ENCODE measurements at places on chromosomes 3 and 15.

- no peak for DNase-seq
These were observed 388.2 kb upstream of the RGMA start for GRCh38 chr15:93477188-93477587.

DNA sequence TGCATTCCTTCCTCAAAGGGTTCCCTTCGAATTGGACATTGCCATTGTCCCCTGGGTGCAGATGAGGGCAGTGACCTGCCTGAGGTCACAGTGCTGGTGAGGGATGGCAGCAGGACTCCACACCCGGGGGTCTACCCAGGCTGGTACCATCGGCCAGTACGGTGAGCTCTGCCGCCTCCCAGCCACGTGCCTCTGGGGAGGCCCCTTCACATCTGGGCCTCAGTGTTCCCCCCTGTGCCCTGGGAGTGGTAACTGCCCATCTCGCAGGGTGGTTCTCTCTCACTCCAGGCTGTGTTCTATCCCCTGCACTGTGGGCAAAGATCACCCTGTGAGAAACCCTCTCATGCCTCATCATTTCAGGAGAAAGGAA lies 99.4 kb upstream of the IQSEC1 start:
- no peak for DNase-seq

DNA sequence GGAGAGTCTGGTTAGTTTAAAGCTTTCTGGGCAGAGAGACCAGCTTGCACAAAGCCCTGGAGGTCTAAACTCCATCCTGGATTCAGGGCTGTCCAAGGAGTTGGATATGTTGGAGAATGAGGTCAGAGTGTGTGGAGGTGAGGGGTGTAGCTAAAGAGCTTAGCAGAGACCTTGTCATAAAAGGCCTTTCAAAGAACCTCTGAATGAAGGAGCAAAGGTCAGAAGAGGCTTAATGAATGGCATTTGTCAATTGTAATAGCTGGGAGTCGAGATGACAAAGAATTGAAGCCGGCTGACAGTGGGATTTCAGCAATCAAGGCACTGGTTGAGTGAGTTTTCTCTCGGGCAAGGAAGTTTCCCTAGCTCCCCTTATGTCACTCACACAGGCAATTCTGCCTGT lies 202.6 kb downstream of the PDCD6IP start:
- no peak for DNase-seq

DNA sequence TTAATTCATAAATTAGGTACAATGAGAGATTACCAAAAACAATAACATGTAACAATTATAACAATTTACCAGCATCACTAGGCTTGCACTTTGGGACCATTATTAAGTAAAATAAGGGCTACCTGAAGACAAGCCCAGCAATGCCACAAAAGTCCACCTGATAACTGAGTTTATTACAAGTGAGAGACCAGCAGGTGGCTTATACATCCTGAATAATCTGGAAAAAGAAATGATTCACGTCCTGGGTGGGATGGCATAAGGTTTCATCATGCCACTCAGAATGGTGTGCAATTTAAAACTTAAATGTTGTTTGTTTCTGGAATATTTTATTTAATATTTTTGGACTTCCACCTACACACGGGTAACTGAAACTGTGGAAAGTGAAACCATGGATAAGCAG lies 1287.1 kb upstream of the GBE1 start:
- DNase-seq: no peak

DNA sequence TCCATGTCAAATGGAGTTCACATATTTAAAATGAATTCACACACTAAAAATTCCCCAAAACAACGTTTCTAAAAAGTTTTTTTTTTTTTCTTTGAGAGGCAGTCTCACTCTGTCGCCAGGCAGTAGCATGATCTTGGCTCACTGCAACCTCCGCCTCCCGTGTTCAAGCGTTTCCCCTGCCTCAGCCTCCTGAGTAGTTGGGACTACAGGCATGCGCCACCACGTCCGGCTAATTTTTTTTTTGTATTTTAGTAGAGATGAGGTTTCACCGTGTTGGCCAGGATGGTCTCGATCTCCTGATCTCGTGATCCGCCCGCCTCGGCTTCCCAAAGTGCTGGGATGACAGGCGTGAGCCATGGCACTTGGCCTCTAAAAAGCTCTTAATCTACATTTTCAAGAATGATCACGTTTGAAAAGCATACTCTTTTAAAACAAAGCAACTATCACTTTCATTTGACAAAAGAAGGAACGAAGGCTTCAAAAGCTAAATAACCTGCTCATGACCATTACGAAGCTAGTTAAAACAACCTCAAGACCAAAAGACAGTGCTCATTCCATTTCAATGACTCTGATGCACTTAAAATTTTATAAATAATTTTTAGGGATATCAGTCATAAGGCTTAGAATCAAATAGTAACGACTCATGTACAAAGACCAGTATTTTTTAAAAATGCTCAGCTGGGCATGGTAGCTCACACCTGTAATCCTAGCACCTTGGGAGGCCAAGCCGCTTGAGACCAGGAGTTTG lies 5.5 kb downstream of the UBE3A start:
- no peak for DNase-seq

DNA sequence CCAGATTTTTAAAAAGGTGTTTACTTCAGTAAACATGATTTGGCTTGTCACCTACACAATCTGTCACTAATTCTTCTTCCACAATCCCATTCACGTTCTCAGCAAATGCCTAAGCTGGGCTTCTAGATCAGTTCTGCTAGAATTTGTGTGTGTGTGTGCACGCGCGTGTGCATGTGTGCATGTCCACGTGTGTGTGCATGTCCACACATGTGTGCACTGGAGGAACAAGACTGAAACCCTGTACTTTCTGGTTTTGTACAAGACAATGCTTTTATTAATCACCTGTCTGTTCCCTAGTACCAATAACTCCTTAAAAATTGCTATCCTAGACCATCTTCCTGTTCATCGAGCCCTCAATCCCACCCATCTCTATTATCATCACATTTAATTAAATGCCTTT lies 229.2 kb downstream of the KCNMB2 start:
- no peak for DNase-seq

- DNase-seq: no peak
These were observed 44.8 kb upstream of the RPL32 start for GRCh38 chr3:12886106-12886679.
